ENCODE measurements at places on chromosomes 3 and 15.

DNA sequence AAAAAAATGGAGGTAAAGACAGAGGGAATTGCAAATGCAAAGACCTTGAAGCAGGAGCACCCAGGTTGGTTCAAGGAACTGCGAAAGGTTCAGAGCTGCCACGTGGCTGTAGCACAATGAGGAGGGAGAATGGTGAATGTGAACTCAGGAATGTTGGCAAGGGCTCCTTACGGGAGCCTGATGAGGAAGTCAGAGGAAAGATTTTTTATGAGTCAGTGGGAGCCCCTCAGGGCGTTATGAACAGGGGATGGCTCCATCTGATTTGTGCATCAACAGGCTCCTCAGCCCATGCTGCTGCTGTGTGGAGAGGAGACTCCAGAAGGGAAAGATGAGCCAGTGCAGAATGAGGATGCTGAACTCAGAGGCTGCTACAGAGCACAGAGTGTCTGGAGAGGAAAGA lies 194.4 kb downstream of the ARRDC4 start:
- DNase-seq = no peak

DNA sequence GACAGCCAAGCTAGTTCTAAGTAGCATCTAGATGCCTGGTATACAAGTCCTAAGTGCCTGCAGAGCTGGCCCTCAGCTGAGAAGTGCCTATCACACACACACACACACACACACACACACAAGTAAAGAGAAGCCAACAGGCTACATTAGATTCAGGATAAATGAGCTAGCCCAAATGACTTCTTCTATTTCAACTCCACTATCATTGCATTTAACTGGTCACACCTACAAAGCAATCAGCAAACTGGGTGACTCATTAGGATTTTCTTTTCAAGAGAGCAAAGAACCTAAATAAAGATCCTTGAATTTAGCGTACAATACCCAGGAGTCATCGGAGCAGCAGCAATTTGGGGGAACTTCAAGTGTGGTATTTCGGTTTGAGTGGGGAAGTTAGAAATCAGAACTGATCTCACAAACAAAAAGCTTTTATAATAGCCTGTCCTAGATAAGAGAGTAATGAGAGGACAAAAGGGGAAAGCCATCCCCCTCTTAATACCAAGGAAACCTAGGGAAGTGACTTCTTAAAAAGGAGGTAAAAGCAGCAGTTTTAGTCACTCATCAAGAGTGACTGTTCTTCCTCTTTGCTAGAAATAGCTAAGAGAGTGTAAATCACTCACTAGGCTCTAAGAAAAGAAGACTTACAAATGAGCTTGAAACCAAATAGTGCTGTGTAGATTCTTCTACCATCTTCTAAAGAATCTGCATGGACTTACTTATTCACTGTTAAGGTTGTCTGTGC lies 112.7 kb downstream of the TNIK start:
- no peak for DNase-seq

DNA sequence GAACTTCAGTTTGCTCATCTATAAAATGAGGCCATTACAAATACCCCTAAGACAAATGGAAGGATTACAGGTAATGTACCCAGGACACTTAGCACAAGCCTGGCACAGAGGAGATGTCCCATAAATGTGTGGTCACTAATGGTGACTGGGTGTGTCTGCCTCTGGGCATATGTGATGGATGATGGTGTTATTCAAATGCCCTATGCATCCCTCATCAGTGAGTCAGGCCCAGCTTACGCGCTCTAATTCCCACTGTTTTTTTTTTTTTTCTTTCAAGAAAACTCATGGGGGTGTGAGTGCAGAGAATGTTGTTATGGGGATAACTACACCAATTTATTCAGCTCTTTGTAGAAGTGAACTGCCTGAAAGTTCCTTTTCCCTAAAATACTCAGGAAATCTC lies 23.6 kb upstream of the KIF23 start:
- DNase-seq = no peak

- DNase-seq = no peak
Measured at GRCh38 chr3:9088441-9089353, 125.4 kb upstream of the RAD18 start.

- no peak for DNase-seq
Measured at GRCh38 chr3:6540981-6541380, 319.9 kb upstream of the GRM7 start.

GRCh38 chr3:86047161-86047560 lies 943.8 kb downstream of the VGLL3 start:
- DNase-seq = no peak

- DNase-seq = no peak
Measured at GRCh38 chr3:39433642-39434041, 27.1 kb downstream of the RPSA start.

GRCh38 chr3:113264283-113265131 lies 53.1 kb downstream of the BOC start:
- DNase-seq = no peak

DNA sequence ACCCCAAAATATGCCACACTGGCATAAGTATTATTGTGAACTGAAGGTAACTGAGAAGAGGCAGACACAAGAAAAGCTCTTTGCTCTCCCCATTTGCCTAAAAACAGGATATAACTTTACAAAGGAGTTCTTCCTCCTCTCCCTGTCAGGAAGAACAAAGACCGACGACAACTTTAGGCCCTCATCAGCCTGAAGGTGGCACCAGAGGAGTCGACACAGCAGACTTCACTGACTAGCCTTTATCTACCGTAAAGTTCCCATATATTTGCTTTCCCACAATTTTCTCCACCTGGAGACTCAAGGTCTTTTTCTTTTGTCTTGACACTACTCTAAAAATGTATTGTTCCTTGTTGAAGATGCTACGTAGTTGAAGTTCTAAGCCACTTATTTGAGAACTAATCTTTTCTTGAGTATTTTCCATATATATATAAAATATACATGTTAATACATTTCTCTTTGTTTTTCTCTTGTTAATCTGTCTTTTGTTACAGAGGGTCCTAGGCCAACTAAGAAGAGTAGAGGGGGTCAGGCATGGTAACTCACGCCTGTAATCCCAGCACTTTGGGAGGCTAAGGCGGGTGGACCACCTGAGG lies 16.2 kb upstream of the XIRP1 start:
- no peak for DNase-seq

GRCh38 chr3:64651741-64652241 lies 36.0 kb downstream of the ADAMTS9 start:
- no peak for DNase-seq

DNA sequence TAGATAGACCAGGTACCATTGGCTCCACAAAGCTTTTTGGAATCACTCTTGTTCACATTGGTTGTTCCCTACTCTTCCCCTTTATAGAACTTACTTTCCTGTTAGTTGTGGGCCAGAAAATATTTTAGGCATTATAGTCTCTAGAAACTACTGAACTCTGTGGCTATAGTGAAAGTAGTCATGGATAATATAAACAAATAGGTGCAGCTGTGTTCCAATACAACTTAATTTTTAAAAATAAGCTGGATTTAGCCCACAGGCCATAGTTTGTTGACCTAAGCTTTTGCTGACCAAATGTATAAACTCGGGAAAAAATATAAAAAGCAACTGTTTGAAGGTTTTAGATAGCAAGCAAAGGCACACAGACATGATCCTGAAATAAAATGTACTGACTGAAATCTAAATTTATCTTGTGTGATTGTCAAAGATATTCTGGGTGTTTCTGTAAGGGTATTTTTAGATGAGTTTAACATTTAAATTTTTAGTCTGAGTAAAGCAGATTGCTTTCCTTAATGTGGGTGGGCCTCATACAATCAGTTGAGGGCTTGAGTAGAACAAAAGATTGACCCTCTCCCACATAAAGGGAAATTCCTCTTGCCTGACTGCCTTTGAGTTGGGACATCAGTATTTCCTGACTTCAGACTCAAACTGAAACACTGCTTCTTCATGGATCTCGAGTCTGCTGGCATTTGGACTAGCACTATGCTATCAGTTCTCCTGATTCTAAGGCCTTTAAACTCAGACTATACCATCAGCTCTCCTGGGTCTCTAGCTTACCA lies 13.2 kb downstream of the IQCB1 start:
- DNase-seq = no peak

- DNase-seq = no peak
Measured at GRCh38 chr15:63985221-63986184, 60.8 kb downstream of the DAPK2 start.

- no peak for DNase-seq
Measured at GRCh38 chr3:79490165-79491028, 277.4 kb downstream of the ROBO1 start.

DNA sequence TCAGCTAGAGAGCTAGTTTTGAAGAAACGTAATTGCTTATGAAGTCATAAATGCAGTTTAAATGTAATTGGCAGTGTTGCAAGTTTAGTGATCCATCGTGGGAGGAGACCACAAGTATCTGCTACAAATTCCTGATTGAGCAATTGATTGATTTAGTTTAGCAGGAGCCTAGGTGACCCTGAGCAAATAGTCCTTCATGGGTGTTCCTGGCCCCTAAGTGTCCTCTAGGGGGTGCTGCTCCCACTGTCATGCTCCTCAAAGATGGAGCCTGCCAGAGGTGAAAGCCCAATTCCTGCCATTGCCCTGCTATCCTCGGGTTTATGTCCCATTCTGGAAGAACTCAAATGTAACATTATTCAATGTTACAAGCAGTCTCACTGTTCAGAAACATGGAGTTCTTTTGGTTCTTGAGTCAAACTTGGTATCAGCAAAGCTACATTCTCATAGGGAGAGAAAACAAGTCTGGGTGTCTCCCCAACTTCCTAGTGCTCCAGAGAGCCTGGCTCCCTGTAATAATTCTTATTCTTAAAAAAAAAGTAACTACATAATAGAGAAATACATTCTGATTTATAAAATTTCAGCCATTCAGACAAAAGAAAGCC lies 29.8 kb upstream of the SENP5 start:
- DNase-seq = peak; percentile 58

DNA sequence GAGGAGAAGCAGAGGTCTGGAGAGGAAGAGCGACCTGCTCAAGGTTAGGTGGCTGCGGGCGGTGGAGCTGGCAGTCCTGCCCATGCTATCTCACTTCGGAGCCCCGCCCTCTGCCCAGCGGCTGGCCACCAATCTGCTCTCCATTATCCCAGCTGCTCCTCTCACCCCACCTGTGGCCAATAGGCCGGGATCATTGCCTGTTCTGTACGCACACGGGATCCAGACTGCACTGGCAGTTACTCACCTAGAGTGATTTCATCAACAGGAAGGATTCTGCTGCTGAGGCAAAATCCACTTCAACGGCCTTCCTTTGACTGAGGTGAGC lies 100.6 kb downstream of the TLE3 start:
- DNase-seq = no peak

DNA sequence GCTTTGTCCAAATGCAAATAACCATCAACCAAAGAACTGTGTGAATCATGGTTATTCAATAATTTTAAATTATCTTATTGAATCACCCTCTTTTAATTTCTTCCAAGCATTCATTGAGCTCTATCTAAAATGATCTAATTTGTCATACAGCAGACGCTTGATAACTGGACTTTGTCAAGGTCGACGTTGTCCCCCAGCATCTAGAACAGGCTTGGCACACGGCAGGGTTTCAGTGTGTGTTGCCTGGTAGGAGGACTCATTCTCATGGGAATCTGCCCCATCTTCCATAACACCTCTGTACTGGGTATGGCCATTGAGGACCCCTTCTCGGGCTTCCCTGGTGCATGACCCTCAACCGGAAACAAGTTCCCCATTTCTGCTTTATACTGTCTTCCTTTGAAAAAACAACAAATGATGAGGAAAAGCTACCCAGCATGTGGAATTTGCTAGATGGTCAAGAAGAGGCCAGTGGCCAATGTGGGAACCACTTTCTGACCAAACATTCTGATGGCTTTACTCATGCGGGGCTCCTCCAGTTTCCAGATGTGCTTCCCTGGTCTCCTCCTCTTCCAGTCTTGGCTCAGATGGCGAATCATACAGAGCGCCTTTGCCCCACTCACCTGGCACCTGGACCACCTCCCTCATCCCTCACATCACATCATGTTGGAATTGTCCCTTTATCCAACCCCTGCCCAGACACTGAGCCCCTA lies 41.7 kb upstream of the SEC22A start:
- no peak for DNase-seq

DNA sequence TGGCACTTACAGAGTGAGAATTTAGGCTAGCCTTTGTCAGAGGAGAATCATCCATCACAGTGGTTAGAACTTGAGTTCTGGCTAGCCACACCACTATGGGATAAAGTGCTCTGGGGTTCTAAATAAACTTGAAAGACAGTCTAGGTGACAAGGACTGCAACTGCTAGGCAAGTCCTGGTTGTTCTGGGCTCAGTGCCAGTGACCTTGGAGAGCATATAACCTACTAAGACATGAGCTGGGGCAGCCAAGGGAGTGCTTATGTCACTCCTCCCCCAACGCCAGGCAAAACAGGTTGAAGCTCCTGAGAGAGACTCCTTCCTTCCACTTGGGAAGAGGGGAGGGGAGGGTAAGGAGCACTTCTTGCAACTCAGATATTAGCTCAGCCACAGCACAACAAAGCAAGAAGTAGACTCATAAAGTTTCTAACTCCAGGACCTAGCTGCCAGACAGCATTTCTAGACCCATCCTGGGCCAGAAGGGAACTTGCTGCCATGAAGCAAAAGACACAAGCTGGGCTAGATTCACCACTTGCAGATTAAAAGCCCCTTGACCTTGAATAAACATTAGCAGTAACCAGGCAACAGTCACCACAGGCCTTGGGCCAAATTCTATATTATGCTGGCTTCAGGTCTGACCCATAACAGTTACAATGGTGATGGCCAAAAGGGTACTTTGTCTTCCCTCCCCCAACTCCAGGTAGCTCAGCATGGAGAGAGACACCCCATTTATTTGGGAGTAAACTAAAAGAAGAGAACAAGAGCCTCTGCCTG lies 963.7 kb downstream of the PLOD2 start:
- DNase-seq = no peak

DNA sequence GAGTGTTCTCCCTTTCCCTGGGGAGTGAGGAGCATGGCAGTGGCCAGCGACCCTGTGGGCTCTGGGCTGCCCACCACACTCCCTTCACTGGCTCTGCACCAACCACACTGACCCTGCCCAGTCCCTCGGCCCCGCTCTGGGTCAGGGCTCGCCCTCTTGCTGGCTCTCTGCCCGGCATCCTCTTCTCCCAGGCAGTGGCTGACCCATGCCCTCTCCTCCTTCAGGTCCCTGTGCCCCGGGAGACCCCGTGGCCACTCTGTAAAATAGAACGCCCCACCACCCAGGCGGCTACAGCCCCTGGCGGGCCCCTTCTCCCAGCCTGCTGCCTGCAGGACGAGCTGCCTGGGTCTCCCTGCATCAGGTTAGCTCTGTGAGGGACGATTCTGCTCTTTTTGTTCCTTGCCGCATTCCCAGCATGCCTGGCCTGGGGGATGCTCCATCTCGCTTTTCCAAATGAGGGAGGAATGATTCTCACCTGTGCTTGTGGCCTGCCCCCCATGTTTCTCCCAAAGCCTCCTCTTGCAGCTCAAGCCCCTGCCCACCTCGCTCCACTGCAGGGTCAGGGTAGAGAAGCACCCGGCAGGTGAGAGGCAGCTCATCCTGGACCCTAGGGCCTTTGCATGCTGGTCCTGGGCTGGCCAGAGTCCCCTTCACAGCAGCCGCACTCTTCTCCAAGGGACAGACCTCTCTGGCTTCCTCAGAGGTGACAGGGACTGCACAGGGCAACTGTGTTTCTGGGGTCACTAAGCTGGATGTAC lies 14.5 kb upstream of the CFAP100 start:
- no peak for DNase-seq
